Stimulated activated CD8-positive, alpha-beta memory T cell treated with anti-CD3 and anti-CD28 coated beads, Interleukin-15, amount 100 ng/mL, for 24 hours (primary cell): ENCODE measurements at places on chromosomes 1 and 21.

DNA sequence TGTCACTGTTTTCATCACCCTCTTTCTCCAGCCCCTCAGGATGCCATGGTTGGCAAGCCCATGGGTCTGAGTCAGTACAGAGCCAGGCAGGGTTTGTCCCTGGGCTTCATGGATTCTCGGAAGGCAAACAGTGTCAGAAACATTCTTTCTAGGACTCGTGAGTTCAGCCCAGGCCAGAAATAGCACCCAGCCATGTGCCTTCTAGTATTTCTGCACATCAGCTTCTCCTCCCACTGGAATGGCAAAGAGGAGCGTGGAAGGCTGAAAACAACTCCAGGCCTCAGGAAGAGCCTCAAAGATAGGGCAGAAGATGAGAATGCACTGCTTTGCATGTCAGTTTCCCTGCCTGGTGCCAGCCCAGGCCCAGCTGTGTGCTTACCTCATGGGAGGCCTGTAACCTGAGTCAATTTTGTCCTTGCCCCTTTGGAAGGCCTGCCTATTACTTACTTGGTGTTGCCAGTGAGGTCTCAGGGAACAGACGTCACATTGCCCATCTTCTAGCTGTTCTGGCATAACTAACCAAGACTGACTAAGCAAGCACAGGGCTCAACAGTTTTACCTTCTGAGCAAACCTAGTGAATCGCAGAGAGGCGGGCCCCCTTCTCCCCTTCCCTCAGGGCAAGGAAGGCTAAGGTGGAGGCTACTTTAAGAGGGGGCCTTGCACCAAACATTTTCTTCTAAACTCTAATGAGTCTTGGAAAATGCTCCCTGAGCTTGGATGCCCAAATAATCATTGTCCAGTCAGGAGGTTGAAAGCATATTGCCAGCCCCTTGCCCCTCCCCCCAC is 42.4 kb downstream of the GLUL start:
- no peak for DNase-seq

DNA sequence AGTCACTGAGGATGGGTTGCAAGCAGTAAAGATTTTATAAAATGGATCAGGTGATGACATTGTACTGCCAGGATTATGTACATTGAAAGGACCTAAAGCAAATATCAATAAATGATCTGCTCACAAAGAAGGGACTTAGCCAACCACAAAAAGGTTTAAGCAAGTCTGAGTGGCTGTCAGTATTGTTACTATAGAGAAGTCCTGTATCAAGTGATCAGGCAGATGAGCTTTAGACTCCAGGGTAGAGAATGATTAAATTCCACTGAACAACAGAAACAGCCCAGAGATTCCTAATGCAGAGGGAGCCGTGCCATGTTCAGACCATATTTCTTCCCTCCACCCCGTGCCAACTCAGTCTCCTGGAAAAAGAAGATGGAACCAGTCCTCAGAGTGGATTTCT is 138.9 kb downstream of the SETD4 start:
- no peak for DNase-seq

DNA sequence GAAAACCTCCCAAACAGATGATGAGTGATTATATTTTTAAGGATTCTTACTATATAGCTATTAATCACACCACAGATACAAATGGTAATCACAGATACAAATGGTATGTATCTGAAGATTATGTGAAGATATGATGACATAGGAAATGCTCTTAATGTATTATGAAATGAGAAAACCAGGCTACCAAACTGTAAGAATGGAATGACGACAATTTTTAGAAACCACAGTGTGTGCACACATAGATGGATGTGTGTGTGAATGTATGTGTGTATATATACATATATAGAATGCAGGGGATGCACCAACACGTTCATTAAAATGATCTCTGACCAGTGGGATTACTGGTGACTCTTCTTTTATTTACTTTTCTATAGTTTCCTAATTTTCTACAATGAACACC is 21.5 kb upstream of the ENAH start:
- DNase-seq: no peak

DNA sequence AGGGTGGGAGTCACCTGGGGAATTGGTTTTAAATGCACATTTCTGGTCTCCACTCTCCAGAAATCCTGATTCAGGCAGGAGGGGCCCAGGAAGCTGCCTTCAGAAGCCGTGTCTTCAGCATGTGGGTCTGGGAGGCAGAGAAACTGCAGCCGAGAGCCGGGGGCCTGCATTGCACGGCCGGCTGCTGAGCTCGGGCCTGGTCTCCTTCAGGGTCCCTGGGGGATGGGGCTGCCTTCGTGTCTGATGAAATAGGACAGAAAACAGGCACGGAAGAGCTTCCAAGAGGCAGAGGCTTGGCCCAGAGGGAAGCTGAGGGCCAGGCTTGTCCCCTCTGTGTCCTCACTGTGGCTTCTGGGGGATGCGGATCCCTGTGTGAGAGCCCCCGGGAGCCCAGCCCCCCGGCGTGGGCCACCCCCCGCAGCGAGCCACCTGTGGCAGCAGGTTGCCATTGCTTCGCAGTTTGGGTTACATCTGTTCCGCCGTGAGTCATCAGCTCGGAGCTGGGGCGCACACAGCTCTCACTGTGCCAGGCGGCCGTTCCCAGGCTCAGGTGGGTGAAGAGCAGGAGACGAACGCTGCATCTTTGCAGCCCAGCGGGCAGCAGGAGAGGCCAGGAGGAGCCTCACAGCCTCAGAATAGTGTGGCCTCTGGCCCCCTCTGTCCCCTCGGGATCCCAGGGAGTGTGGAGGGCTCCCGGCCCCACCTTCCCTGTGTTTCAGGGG is 72.4 kb downstream of the AJAP1 start:
- no peak for DNase-seq

DNA sequence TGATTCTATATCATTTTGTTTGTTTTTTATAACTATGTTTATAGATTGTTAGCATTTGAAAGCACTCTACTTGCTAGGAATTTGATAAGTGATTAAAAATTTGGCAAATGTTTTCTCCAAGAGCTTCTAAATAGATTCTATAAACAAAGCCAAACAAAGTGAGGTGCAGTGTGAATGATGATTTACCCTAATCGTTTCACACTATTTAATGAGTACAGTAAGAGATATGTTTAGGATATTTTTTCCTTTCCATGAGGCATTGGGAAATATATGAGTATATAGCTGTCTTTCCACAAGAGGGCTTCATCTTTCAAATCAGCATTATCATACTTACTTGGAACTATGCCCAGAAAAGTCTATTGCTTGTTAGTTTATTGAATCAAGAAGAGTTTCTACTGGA is 277.0 kb upstream of the BRINP3 start:
- DNase-seq: no peak

DNA sequence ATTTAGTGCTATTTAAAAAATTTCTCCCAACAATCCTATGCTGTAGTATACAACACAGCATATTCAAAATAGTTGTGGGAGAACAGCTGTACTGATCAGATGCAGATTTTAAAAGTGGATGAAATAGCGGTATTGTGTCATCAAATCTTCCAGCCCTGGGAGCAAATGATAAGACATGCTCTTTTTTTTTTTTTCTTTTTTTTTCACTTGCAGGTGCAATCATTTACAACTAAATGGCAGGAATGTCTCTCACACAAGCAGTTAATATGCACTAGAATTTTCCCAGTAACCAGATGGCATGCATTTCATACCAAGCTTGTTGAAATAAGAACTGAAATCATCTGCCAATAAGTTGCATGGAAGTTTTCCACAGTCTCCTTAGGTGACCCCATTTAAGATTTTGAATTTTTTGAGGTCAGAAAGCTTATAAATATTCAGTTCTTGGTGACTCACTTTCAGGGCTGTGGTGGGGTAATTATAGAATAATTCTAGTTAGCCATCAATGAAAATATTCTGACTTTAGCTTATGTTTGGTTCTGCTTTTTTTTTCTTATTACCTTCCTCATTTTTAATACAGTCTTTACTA is 623.9 kb upstream of the NR5A2 start:
- DNase-seq: no peak

DNA sequence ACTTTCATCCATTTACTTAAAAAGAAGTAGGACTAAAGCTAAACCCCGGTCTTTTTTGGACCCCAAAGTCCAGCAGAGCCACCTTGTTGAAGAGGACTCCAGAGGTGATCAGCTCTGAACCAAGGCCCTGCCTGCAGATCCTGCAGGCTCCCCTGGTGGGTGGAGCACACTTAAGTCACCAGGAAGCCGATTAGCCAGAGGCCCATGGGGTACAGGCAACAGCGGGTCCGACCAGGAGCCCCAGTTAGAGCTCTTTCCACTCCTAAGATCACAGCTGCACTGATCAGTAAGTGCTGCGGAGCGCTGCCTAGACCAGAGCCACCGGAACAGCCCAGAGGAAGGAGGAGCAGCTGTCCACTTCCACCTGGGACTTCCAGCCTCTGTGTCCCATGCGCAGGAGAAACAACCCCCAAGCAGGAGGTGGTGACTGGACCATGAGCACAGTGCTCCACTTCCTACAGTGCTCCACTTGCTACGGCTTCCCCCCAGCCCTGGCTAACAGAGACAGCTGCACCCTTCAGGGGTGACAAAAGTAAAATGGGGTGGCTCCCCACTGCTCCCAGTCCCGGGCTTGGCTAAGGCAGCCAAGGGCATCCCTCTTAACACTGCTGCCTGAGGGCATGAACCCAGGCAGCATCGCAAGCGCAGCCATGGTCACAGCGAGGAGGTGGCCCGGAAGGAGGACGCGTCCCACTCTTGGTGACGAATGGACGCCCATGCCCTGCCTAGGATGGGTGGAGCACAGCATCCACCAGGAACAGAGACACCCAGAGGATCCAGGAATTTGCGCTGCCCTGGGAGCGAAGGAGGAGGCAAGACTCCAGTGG is 58.0 kb downstream of the NPHP4 start:
- no peak for DNase-seq
